ENCODE measurements at places on chromosomes 3 and 15. TPM values are rescaled to one million over a fixed set of nuclear protein-coding genes. Genes with fewer than 3 reads are reported as not detected.

- DNase-seq = peak; percentile 30
Observed at GRCh38 chr3:76561494-76562236, 478.2 kb upstream of the ROBO2 start.

DNA sequence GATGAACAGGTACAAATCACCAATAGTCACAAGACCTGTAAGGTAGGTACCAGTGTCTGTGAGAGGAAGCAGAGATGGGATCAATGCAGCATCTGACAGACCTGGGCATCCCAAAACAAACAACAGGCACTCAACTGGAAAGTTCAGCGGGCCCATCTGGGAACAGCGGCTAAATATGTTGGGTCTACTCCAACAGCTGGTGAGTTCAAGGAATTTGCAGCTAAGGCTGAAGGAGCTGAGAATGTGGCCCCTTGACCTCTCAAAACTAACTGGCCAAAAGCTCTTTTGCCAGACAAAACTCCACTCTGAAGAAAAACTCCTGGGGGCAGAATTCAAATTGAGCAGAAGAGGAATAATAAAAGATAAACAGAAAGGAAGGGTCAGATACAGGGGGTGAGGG, 24.4 kb downstream of the AVEN start:
- no peak for DNase-seq

DNA sequence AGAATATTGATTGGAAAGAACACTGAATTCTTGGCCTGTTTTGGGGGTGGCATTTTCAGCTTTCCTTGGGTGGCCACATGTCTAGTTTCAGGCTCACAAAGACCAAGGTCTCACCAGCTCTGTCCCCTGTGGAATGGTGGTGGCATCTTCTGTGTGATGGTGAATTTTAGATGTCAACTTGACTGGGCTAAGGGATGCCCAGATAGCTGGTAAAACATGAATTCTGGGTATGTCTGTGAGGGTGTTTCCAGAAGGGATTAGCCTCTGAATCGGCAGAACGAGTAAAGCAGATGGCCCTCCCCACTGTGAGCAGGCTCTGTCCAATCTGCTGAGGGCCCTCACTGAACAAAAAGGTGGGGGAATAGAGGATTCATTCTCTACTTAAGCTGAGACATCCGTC, 34.4 kb upstream of the MYZAP start:
- no peak for DNase-seq

DNA sequence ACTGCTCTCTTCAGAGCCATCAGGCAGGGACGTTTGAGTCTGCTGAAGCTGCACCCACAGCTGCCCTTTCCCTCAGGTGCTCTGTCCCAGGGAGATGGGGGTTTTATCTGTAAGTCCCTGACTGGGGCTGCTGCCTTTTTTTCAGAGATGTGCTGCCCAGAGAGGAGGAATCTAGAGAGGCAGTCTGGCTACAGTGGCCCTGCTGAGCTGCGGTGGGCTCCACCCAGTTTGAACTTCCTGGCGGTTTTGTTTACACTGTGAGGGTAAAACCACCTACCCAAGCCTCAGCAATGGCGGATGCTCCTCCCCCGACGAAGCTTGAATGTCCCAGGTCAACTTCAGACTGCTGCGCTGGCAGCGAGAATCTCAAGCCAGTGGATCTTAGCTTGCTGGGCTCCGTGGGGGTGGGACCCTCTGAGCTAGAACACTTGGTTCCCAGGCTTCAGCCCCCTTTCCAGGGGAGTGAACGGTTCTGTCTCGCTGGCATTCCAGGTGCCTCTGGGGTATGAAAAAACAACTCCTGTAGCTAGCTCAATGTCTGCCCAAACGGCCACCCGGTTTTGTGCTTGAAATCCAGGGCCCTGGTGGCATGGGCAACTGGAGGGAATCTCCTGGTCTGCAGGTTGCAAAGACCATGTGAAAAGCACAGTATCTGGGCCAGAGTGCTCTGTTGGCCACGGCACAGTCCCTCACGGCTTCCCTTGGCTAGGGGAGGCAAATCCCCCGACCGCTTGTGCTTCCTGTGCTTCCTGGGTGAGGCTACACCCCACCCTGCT, 21.1 kb upstream of the ST6GAL1 start:
- peak; percentile 63 for DNase-seq

GRCh38 chr15:52360229-52361203, 64.9 kb upstream of the MYO5C start:
- no peak for DNase-seq

DNA sequence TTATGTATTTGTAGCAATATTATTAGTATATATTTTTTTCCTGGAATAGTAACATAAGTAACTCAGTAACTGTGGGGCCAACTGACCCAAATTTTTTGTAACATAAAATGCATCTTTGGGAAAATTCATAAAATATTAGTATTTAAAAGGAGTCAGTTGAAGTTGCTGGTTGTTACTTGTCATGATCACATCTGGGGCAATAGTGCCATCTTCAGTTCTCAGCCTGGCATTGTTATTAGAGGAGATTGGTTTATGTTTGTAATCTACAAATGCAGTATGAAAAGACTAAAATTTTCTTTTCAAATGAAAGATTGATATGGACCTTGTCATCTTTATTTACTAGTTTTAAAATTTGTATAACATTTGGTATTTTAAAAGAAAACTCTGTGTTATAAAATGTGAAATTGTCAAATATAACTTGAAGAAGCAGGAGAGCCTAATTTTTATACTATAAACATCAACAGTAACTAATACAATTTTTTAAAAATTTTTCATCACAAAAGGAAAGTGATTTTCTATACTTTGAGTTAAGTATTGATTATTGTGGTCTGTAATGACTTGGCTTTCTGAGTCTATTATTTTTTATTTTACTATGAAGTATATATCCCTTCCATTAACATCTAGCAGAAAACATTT, 38.8 kb upstream of the MLF1 start:
- DNase-seq = peak; percentile 54

- DNase-seq = no peak
Observed at GRCh38 chr3:151901644-151902285, 28.3 kb downstream of the SUCNR1 start.

DNA sequence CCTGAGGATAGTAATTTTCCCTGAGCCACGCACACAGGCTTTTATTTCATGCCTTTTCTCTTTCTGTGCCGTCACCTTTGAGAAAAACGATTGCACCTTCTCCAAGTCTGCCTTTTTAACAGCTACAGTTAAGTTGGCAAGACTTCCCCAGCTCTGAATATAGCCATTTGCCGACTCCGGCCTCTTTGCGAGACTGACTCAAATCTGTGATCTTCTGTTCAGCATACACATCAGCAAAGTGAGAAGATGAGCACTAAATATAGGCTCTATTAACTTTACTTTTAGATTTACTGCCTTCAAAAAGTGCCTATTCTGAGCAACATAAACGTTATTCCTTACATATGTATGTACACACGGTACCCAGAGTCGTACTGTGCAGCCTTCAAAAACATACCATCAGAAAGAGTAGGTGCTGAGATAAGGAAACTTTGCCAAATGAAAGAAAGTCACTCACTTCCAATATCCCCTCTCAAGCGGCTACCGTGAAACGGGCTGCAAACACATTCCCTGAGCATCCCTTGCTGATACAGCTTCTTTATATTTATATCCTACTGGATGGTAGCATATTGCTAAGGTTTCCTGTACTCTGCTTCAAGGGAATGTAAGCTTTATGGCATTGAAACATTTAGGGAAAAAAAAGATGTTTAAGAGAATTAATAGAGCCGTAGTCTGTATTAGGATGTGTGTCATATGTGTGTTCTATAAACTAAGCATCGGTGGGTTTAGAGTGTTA, 283.3 kb upstream of the TPRG1 start:
- DNase-seq = no peak

DNA sequence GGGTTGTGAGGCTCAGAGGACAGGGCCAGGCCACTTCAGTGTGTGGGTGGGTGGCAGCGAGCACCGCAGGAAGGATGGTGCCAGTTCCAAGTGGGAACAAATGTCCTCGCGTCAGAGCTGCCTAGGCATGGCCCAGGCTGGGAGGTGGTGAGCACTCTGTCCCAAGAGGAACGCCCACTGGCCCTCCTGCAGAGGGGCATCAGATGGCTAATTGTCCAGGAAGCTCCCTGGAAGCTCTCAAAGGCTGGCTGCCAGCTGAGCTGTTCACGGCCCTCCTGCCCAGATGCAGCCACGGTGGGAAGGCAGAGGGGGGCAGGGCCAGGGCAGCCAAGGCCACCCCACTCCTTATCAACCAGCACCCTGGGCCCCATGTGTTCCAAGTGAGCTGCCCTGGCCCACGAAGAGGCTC, 55.2 kb downstream of the IQSEC1 start:
- DNase-seq = no peak

- no peak for DNase-seq
Observed at GRCh38 chr3:43960448-43960840, 269.7 kb downstream of the ABHD5 start.

DNA sequence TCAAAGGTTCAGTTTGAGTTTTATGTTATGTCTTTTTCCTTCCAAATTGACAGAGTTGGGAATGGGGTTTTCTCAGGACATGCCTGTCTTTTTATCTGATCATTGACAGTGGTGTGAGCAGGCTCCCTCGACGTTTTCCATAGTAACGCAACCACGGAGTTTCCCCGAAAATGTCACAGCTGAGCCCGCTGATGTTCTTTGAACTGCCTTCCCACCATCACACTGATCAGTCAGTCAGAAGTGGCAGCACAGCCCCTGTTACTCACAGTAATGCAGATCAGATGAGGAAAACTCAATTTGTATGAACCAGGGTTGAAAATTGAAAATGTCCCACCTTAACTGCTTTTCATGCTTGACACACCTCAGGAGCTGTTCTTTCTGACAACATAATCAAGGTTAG, 210.4 kb downstream of the NECTIN3 start:
- DNase-seq = no peak

DNA sequence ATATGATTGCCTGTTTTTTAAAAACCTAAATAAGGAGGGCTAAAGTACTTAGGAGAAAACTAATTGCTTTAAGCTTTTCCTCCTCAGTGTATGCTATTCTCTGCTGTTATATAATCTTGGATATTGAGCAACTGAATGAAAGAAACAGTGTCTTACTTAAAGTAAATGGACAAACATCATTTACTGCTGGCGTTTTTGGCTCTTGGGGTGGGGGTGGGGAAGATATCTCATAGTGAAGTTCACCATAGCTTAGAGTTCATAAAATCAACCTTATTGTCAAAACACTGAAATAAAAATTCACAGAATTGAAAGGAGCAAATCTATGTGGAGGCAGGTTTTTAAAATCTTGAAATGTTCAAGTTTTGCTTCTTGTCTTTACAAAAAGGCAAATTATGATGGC, 256.4 kb upstream of the SOX2 start:
- no peak for DNase-seq

DNA sequence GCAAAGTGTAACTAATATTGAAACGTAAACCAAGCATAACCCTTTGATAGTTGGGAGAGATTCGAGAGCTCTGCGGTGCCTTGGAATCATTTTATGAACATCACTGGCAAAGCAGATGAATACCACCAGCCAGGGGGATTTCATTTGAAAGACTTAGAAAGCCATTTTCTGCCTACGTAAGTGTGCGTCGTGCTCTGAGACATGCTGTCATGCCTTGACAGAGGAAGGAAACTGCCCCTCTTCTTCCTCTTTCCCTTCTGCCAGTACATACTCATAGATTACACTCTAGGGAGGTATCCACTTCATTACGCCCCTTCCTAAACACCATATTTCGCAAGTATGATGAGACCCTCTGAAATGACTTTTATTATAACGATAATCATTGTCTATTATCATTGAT, 3.3 kb upstream of the MTHFS start:
- DNase-seq = no peak

- DNase-seq = no peak
Observed at GRCh38 chr3:179613807-179614206, 9.2 kb downstream of the NDUFB5 start.

DNA sequence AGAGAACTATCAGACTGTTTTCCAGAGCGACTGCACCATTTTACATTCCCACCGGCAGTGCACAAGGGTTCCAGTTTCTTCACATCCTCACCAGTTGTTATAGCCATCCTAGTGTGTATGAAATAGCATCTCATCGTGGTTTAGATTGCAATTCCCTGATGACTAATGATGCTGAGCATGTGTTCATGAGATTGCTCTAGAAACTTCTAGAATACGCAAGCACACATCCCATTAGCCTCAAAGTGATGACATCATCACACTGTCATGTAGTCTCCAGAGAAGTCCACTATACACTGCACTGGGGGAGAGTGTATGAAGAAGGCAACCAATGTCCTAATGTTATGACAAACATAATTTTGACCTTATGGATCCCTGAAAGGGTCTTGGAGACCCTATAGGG, 30.1 kb downstream of the FBLN2 start:
- DNase-seq = no peak

DNA sequence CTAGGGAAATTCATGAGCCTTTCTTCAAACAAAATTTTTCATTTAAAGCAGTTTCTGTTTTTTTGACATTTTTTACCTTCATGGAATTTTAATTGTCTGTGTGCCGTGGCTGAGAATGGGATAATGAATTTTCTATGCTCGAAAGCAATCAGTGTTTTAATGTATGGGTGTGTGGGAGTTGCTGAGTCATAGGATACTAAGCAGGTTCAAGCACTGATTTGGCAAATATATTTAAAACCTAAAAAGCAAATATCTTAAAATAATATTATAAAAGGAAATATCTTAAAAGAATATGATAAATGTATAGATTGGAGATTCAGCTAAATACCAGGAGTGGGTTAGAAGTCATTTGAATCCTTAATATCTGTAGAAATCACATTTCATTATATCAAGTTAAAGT, 173.6 kb upstream of the LRRFIP2 start:
- no peak for DNase-seq

DNA sequence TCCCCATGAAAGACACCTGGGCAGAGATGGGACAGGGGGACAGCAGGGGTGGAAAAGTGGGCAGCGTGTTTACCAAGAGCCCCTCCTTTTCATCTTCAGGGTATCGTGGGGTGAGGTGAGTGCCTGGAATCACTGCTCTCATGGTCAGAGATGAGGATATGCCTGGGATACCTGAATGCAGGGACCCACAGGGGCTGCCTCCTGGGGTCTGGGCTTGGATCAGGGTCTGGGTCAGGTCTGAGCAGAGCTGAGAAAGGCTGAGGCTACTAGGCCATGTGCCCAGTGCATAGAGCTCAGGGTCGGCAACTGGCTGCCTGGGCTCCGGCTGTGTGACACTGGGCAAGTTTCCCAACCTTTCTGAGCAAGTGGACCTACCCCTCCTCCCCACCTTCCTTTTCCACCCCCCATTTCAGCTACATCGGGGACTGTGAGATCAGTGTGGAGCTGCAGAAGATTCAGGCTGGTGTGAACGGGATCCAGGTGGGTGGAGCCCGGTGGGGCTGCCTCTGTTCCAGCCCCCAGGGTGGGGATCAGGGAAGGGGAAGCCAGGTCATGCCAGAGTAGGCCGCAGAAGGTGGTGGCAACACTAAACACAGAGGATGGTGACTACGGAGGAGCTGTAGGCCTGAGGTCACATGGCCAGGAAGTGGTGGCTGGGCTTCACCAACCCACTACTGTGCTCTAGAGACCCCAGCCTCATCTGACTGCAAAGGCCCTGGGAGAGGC, 24.5 kb downstream of the ESYT3 start:
- no peak for DNase-seq

Gene CHSY1
- polyA plus RNA-seq = 9.8 TPM

Gene ADAM10
- 25.0 TPM for polyA plus RNA-seq

Gene CNTN3
- 0.05 TPM for polyA plus RNA-seq

Gene GOLGA8H
- polyA plus RNA-seq = 0.17 TPM
